ENCODE measurements at places on chromosomes 3 and 15.
A peak's percentile ranks its signal among the peaks of the same experiment; 100 is the strongest.

DNA sequence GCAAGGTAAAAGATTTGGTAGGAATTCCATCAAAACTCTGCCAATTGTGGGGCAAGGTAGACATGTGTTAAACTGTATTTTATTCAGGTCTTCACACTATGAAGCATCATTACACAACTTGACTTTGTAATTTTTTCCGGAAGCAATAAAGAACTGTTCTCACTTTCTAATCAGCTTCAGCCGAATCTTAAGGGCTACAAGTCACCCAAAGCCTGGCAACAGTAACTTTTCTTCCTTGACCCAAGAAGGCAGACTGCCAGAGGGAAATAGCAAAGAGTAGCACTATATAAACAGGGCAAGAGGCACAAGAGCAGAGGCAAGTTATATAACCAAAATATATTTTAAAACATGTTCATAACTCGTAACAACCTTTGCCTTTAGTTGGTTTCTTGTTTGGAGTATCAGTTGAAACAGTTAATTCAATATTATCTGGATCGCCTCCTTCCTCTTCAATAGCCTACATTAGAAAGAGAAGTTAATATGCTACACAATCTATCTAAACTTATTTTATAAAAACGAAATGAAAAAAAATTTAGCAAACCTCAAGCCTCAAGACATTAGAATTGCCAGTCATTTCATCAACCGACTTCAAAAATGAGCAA lies 1.4 kb downstream of the SLTM start:
- peak; percentile 15 for DNase-seq

GRCh38 chr3:154126651-154127050 lies 5.5 kb downstream of the ARHGEF26 start:
- no peak for DNase-seq

GRCh38 chr3:150315721-150316120 lies 92.4 kb upstream of the TSC22D2 start:
- DNase-seq: no peak

DNA sequence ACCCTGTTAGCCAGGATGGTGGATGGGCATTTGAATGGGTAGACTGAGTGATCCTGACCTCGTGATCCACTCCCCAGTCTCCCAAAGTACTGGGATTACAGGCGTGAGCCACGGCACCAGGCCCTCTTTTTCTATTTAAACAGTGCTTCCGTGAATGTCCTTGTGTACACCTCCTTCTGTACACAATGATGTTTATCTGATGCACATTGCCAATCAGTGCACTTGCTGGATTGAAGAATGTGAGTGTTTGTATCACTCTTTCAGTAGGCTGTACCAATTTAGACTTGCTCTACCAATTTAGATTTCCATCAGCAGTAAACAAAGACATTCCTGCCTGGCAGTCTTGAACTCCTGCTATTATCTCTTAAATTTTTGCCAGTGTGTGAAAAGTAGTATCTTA lies 8.9 kb upstream of the ZNF619 start:
- no peak for DNase-seq

DNA sequence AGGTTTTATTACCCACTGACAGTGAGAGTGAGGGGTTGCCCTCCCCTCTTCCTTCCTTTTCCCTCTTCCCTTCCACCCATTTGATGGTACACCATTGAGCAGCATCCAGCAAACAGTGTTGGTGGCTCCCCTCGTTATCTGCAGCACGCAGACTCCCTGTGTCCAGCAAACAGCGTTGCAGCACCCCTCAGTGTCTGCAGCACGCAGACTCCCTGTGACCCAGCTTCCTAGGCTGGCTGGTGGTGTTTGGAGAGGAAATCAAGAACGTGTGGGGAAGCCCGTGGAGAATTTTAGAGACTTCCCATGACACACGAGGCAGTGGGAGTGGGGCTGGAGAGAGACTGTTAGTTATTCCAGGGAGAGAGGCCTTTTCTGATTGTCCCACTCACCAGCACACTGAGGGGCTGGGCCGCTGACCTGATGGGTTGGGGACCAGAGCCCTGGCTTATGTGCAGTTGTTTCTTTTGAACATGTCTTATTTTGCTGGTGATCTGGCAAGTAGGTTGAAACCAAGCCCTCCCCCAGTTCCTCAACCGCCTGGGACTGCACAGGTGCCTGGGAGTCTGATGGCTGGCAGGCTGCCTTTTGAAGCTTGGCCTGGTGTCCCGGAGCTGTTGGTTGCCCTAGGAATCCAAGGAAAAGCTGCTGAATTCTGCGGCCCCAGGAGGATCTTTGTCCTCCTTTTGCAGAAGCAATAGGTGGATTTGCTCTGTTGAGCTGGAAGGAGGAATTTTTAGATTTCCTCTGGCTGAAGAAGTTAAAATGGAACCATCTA lies 19.0 kb downstream of the APBA2 start:
- no peak for DNase-seq

- no peak for DNase-seq
These were observed 31.0 kb upstream of the THBS1 start for GRCh38 chr15:39549912-39550311.

- DNase-seq: no peak
These were observed 2.5 kb upstream of the C3orf38 start for GRCh38 chr3:88147261-88147660.

DNA sequence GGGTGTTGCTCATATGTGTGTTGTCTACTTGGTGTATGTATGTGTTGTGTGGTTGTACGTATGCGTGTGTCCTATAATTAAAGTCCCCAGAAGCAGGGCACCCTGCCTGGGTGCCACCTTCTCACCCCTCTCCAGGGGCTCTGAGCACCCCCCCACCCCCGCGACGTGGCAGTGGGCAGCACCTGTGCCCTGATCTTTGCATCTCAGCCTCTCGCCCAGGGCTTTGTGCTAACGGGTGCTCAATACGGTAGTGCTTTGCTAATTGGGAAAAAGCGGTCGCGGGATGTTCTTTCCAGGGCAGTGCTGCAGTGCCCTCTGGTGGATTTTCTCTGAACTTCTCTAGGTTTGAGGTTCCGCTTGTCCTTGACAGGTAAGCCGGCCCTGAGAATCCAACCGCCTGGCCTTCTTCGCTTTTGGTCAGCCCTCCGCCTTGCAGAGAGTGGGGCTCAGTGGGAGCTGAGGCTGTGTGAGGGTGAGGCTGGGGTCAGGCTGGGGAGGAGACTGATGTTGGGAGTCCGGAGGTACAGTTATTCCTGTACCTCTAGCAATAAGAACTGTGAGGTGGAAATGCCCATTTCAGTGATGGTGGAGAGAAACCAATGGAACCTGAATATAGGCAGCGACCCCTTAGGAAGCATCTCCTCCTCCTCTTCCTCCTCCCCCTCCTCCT lies 17.6 kb upstream of the EPHB3 start:
- DNase-seq: peak; percentile 76

DNA sequence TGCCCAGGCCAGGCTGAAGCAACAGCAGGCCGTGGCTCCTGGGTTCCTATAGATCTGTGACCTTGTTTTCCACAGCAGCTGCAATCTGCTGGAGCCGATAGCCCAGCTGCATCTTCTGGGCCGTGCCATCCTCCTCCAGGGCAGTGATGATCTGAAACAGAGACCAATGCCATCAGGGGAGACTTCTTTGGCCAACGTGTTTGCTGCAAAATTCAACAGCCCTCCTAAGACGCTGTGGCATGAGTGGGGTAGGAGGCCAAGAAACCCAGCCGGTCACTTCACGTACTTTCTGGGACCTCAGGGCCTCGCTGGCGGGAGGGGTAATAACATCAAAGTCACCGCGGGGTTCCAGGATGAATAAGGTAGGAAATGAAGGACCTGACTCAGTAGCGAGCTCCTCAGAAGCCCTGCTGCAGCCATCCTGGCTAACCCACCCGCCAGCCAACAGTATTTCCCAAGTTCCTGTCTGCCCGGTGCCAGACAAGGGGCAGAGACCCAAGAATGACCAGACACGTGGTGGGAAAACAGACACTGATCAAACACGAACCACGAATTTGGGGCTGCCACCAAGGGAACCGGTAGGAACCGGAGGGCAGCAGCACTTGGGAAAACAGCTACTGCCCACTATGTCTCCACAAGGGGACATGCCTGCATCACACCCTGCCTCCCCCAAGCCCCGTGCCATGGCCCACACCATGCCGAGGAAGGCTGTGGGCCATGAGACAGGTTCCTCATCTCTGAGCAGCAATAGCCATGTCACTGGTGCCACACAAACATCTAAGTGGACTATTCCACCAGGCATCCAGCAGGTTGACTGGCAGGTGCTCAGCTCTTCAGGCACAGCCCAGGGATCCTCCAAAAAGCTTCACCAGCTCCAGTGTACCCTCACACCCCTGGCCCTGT lies 25.2 kb downstream of the PLXNB1 start:
- no peak for DNase-seq

- DNase-seq: peak; percentile 80
These were observed 1.4 kb upstream of the IL17RC start for GRCh38 chr3:9915254-9916141.

DNA sequence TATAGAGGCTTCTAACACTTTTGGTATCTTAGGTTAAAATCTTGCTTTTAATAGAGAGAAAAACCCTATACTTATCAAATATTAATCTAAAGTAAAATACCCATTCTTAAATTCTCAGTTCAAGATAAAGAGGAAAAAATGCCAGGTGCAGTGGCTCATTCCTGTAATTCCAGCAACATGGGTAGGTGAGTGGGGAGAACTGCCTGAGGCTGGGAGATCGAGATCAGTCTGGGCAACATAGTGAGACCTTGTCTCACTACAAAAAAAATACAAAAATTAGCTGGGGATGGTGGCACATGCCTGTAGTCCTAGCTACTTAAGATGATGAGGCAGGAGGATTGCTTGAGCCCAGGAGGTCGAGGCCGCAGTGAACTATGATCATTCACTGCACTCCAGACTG lies 135.8 kb downstream of the CLASP2 start:
- DNase-seq: no peak

GRCh38 chr3:41866298-41866697 lies 95.6 kb downstream of the ULK4 start:
- DNase-seq: no peak

GRCh38 chr15:94579286-94579685 lies 347.9 kb downstream of the MCTP2 start:
- no peak for DNase-seq

DNA sequence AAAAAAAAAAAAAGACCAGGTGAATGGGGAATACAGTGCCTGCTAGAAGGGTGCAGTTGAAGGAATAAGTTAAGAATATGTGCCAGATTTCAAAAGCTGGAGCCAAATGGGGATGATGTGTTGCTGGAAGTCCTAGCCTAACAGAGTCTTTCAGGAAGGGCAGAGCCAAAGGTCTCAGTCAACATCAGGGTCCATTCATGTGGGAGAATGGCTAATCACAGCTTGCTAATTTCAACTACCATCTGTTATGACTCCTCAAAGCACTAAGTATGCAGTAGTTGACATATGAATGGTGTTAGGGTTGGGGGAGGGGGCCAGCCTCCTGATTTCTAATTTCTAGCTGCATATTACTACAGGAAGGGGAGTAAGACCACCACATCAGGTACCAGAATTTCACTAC lies 4.4 kb downstream of the ZBTB38 start:
- DNase-seq: no peak

DNA sequence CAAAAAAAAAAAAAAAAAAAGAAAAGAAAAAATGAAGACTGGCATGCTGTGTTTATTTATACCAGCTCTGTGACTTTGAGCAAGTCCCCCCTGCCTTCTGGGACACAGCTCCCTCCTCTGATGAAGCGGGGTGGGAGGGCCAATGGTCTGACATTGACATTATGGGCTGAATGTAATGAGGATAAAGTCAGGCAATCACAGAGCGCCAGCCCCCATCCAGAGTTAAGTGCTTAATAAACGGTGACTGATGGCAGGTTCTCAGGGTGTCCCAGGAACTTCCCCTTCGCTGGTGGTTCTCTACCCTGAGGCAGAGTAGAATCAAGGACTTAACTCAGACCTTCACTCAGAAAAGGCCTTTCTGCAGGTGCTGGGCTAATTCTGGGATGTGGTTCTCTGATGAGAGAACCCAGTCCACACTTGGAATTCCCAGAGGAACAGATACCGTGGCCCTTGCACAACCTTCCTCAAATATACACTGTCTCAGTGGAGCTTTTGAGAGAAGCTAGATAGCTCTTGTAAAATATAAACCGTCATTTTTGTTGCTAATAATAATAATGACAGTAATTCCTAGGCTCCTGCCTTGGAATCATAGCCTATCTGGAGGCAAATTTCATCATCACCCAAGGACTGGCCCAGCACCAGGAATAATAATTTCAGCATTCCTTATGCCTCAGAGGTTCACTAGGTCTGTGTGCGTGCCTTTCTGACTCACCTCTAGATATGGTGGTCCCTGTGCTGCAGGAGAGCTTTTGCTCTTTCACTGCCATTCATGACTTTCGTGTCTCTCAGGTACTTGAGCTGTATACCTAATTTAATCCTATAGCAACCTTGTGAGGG lies 115.8 kb downstream of the RPLP1 start:
- no peak for DNase-seq

GRCh38 chr15:39852250-39852649 lies 67.8 kb downstream of the GPR176 start:
- no peak for DNase-seq

GRCh38 chr3:170330366-170330765 lies 27.1 kb upstream of the SKIL start:
- DNase-seq: no peak

- no peak for DNase-seq
These were observed 3.8 kb upstream of the TKT start for GRCh38 chr3:53259427-53260259.

- no peak for DNase-seq
These were observed 6.3 kb downstream of the XIRP1 start for GRCh38 chr3:39185959-39186691.

DNA sequence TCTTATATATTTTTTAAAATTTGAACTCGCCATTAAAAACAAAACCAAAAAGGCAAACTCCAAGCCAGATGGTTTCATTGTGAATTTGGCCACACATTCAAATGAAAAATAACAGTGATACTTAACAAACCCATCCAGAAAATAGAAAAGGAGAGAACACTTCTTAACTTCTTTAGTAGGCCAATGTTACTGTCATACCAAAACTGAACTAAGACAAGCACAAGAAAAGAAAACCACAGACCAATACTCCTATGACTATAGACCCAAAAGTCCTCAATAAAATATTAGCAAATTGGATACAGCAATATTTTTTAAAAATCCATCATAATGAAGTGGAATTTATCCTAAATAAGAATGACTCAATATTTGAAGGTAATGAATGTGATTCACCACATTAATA lies 73.5 kb upstream of the ALDH1A3 start:
- DNase-seq: no peak

DNA sequence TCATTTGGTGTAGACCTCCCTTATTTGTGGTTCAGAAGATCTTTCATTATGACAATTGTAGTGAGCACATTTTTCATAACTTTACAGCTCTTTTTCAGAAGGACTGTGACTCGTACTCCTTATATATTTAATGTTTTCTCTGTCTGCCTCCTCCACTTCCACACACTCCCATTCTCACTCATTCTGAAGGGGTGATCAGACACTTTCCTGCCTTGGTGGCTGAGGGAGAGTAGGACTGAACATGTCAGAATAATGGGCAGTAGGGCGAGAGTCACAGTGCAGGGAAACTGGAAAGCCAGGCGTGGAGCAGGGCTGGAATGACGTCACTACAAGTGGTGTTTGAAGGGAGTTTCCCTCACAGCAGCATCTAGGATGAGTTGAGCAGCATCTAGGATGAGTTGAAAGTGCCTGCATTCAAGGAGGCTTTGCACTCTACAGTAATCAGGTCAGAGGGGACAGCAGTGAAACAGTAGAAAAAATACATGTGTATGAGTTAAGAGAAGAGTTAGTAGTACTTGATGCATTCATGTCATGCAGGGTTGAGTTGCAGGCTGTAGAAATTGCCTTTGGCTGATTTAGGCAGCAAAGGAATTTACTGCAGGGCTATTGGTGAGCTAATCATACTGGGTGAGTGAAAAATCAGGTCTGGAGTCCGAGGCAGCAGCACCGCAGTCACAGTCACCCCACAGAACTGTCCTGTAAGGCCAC lies 36.3 kb upstream of the FBXL22 start:
- DNase-seq: no peak

Data from hindlimb muscle (tissue), 1 donor.